Stimulated activated CD4-positive, alpha-beta T cell treated with anti-CD3 and anti-CD28 coated beads, Interleukin-15, amount 100 ng/mL, for 1 hour (primary cell): ENCODE measurements at places on chromosomes 1 and 21.

DNA sequence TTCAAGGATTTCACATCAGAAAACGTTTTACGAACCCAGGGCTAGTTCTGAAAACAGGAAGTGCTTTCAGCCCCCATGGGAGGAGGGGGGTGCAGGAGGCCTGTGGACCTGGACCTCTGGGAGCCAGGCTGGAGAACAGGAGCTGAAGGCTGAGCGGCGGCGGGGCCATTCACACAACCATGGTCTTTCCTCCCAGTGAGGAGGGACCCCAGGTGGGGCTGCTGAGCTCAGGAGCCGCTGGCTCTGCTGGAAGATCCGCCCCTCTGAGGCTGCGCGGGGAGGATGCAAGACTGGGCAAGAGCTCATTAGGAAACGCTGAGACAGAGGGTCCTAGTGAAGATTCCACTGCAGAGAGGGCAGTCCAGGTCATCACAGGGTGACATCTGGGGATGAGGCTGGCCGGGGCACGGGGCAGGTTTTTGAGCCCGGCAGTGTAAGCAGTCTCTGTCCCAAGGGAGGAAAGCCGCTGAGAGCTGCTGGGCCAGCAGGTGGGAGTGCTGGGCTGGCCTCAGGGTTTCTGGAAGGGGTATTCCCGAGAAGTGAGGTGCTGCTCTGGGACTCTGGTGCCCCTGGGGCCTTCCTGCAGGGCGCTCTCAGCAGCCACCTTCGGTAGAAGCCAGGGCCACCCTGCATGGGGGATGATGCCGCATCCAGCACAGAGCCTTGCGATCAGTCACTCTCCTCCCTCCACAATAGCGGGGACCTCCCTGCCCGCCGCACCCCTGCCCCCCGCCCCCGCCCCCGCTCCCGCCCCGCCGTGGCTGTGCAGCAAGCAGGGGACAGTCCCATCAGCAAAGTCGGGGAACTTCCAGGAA is 7.5 kb downstream of the MX2 start:
- peak; percentile 15 for DNase-seq

DNA sequence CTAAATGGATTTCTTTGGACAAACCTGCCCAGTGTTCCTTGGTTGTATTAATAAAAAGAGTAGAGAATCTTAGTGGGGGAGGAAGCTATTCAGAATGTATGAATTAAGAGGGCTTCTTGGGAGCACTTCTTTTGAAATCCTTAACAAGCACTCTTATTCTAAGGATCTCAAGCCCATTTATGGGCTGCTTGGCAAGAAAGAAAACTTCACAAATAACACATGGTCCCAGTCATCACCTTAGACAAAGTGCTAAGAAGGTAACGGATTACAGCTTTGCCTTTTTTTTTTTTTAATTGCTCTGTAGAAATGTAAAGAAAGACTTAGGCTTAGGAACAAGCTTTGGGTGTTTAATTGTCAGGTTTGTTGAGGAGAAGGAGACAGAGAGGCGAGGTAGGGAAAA is 76.6 kb upstream of the IPO9 start:
- DNase-seq = no peak

DNA sequence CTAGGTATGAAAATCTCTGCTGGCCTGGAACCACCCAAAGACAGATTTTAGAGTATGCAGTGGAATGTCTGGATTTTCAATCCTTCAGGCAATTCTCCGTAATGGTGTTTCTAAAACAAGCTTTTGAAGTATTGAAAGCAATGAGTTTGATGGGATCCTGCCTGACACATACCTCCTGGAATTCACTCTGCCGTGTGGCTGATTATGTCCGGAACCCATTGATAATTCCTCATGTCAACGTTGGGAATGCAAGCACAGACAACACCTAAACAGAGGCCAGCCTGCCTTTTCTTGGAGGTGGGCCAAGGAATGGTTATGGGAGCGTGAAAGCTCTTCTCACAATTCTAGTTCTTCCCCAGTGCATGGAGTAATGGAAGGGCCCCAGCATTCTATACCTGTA is 168.9 kb upstream of the HMCN1 start:
- no peak for DNase-seq

DNA sequence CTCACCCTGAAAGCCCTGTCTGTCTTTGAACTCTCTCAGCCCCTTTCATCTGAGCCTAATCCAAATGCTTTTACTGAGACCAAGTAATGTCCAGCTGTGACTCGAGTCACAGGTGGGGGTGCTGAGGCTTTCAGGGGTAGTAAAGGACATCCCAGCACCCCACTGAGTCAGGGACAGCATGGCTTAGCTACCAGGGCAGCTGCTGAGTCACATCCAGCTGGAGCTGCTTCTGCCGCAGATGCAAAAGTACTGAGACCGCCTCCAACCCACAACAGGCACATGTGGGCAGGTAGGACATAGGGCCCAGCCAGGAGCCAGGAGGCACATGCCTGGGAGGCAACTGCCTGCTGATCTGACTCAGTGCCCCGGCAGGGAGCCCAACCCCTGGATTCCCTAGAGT is 6.7 kb upstream of the VSIG8 start:
- no peak for DNase-seq

- no peak for DNase-seq
These were observed 4.5 kb downstream of the HDGF start for GRCh38 chr1:156746728-156747631.
